Glomerular endothelial cell (primary cell): ENCODE measurements at places on chromosomes 13 and 19.

- DNase-seq = no peak
Measured at GRCh38 chr13:39670445-39670844, 15.0 kb downstream of the COG6 start.

GRCh38 chr13:49225223-49226042, 5.3 kb downstream of the MLNR start:
- DNase-seq = no peak

DNA sequence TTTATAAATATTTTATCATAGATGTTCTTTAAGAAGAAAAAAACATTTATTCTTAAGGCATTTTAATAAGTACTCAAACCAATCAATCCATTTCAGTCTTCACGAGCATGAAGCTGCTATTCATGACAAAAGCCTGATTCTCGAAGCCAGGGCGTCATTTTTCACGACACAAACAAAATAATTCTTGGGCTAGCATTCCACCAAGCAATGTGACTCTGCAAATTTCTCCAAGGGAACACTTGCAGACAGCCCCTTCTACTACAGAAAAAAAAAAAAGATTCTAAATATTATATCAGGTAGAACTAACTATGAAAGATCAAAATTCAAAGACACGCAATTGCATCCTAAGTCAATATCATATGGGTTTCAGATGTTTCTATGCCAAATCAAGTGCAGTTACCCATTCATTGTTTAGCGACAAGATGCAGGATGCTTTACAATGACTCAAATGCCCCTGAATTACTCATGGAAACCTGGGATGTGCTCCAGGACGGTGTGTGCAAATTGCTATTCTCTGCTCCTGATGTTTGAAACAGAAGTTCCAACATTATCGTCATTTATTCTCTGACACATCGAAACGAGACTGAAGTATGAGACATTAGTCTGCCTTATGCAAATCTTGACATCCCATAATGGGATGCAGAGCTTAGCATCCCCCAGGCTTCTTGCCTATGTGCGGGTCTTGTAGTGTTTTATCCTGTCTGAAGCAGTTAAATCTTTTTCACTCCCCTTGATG, 517.7 kb downstream of the MYO16 start:
- DNase-seq = no peak

- no peak for DNase-seq
Measured at GRCh38 chr19:19151418-19151817, 13.1 kb upstream of the TMEM161A start.

- no peak for DNase-seq
Measured at GRCh38 chr19:47322058-47322457, 9.9 kb upstream of the C5AR2 start.

- no peak for DNase-seq
Measured at GRCh38 chr19:6233827-6234511, 45.8 kb downstream of the MLLT1 start.
